ENCODE measurements at places on chromosomes 7 and 10.

DNA sequence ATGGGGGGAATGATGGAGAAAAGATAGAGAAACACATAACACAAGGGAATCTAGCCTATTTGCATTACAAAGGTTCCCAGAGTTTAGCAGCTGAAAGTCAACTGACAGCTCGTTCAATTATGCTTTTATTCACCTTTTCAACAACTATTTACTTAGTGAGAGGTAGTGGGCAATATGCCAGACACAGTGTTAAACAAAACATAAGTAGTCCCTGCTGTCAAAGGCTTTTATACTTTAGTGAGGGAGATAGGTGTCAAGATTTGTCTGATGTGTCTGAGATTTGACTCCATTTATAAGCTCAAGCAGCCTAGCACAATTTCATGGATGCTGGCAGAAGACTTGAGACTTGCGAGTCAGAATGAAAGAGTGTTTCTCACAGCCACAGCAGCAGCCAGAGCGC is 549.0 kb upstream of the VSTM2A start:
- no peak for DNase-seq

- no peak for DNase-seq
Observed at GRCh38 chr7:129069021-129069420, 14.1 kb upstream of the TNPO3 start.

GRCh38 chr7:22837308-22837707 is 14.7 kb upstream of the TOMM7 start:
- DNase-seq = no peak

GRCh38 chr7:39383136-39383535 is 183.1 kb upstream of the YAE1 start:
- DNase-seq = no peak

- DNase-seq = no peak
Observed at GRCh38 chr10:83352588-83352987, 786.7 kb upstream of the GHITM start.

GRCh38 chr10:54470324-54470631 is 330.8 kb downstream of the PCDH15 start:
- DNase-seq = no peak

DNA sequence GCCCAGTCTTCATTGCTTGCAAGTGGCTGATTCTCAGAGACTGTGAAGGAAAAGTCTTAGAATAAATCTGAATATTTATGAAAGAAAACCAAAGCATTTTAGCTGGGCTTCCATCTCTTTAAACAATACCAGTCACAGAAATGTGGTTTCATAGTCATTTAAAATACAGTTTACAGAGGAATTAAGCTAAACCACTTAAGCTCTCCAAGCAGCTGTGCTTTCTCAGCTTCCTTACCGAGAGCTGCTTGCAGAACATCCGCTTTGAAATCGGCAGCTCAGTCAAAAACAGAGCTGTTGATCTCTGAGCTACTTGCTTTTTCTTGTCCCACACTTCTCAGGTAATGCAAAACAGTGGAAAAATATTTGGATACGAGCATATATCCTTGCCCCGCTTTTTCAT is 134.5 kb downstream of the DYNC1I1 start:
- no peak for DNase-seq

Data from Panc1 (cell line).